ENCODE measurements at places on chromosomes 12 and 14. TPM values are rescaled to one million over a fixed set of nuclear protein-coding genes. Genes with fewer than 3 reads are reported as not detected.

- DNase-seq = no peak
These were observed 169.4 kb downstream of the DACT1 start for GRCh38 chr14:58807191-58807590.

DNA sequence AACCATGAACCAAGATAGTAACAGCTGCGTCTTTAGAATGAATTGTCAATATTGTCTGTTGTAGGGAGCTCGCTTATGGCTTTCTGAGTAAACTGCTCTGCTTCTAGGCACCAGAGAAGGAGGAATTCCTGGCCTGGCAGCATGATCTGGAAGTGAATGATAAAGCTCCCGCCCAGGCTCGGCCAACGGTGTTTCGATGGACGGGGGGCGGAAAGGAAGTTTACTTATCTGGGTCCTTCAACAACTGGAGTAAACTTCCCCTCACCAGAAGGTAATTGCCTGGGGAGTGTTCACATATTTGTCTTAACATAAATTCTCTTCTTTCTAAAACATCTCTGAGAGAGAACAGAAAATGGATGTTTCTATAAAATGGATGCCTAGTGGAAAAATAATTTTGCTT is 4.3 kb downstream of the PRKAB1 start:
- DNase-seq = no peak

DNA sequence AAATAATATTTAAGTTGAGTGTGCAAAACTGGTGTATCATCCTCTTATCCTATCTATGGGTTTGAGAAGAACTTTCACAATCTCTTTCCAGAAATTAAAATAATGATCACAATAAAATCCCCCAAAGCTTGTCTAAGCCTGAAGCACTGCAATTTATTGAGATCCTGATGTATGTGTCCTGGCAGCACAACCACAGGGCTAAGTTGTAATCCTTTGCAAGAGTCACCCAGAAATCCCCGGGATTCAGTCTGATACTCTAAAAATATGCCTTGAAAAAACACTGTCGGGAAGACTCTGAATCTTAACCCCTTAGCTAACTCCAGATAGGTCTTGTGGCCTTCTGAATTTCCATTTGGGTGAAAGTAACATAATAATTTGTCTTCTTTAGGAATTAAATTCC is 40.3 kb upstream of the STXBP6 start:
- no peak for DNase-seq

GRCh38 chr12:2169940-2170339 is 117.2 kb downstream of the CACNA1C start:
- DNase-seq = no peak

- no peak for DNase-seq
These were observed 470.9 kb upstream of the STXBP6 start for GRCh38 chr14:25520821-25521220.

GRCh38 chr14:100586403-100587085 is 673 bp downstream of the BEGAIN start:
- no peak for DNase-seq

- DNase-seq = no peak
These were observed 5.1 kb upstream of the ENDOU start for GRCh38 chr12:47730341-47730744.

GRCh38 chr12:105713606-105714305 is 383.3 kb downstream of the C12orf75 start:
- DNase-seq = peak; percentile 26

DNA sequence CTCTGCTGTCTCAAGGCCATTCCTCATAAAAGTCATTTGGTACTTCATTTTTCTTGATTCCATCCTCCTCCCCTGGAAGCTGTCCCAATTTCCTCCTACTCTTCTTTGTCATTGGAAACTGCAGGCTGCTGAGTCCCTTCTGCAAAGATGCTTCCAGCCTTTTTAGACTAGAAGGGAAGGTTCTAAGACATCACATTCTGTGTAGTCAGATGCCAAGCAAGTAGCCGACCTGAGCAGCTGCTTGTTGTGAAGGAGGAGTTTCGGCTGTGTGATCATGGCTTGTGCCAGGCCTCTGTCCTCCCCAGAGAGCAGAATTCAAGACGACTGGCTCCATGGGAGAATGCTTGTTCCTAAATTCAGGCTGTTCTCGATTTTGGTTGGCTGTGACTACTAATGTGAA is 8.7 kb downstream of the RFC5 start:
- no peak for DNase-seq

- no peak for DNase-seq
These were observed 170.2 kb downstream of the BCAT1 start for GRCh38 chr12:24778486-24779304.

DNA sequence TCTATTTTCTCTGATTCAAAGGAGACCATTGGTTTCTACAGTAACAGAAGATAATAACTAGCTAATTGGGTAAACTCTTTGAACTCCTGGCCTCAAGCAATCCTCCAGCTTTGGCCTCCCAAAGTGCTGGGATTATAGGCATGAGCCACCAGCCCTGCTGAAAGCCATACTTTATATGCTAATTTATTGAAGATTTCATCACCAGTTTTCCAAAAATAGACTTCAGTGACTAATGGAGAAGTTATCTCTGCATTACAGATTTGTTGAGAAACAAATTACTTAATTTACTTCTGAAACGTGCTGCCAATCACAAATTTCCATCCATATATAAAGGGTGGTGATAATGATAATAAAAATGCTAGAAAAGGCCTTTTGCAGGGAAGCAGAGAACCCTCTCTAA is 1758.1 kb upstream of the SEL1L start:
- no peak for DNase-seq

DNA sequence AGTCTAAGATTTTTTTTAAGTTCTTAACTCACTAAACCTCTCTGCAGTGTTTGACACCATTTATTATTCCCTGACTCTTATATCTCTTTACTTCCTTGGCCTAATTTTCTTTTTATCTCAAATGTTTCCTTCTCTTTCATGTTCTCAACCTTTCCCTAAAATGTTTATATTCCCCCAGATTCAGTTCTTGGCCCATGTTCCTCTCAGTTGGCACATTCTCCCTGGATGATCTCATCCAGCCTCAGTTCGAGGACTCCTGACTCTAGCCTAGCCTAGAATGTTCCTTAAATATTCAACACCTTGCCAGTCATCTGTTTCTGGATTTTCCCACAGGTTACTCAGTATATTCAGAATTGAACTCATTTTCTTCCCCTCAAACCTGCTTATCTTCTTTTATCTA is 81.3 kb downstream of the SCN8A start:
- DNase-seq = no peak

GRCh38 chr12:23830210-23830609 is 119.3 kb downstream of the SOX5 start:
- no peak for DNase-seq

GRCh38 chr12:67299526-67299925 is 30.4 kb downstream of the CAND1 start:
- DNase-seq = no peak

DNA sequence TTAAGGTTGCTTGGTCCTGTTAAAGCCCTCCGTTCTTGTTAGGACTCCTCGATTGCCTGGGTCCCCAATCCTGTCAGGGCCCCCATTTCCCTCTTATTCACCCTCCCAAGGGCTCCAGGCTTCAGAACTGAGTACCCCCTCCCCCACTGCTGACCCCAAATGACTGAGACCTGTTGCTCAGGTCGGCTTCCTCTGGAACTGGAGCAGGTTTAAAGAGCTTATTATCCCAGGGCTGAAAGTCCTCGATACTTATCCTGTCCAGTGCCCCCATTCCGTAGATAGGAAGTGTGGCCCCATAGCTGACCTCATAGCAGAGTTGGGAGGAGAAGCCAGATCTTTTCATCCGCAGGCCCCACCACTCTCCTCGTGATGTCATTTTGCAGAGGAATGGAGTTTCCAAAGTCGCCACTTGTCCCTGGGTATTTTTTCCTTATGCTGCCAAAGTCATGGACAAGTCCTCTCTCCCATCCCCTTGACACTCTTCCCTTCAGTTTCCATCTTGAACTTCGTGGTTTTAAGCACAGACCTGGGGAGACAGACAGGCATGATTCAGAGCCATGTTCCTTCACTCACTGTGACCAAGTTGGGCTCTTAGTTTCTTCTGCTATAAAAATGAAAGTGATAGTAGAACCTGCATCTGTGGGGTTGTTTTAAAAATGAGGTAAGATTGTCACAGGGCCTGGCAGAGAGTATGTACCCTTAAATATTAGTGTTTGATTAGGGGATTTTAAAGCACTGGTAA is 1.2 kb downstream of the USP30 start:
- peak; percentile 3 for DNase-seq

GRCh38 chr12:90484094-90484493 is 470.9 kb downstream of the CCER1 start:
- DNase-seq = no peak

GRCh38 chr12:10722905-10723746 is at the start of gene YBX3:
YBX3 (minus strand) TSS chr12:10723323; CDS start chr12:10723111, 212 bp downstream.
- peak; percentile 74 for DNase-seq

DNA sequence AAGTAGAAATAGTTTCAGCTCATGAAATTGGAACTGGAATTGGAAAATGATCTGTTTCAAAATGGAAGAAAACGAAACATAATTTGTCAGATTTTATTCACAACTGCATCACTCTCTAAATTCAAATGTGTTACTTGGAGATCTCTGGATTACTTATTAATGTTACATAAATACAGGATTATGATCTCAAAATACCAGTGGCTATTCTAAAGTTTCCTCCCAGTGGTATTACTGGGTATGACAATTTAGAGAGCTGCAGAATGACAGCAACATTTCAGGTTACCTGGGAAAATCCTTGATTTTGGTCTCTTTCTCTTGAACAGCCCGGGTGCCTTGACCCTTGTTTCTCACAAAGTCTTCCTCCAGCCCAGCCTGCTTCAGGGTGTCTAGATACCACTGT is 14.2 kb downstream of the FAM161B start:
- no peak for DNase-seq

DNA sequence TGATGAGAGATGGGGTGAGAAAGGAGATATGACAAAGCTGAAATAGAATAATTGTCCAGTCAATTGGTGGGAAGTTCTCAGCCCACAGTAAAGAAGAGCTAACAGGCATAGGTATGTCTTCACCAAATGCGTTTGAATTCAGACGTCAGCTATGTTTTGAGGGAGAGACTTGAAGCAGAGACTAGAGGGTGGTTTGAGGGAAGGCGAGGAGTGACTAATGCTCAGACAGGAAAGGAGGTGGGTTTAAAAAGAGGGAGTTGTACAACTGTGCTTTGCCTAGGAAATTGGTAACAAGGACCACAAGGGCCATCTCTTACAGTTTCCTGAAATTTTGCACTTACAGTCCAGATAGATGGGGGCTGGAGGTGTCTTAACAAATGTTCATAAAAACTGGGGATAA is 6.4 kb downstream of the JKAMP start:
- DNase-seq = no peak

GRCh38 chr12:108131035-108131434 is 1.9 kb downstream of the WSCD2 start:
- no peak for DNase-seq

DNA sequence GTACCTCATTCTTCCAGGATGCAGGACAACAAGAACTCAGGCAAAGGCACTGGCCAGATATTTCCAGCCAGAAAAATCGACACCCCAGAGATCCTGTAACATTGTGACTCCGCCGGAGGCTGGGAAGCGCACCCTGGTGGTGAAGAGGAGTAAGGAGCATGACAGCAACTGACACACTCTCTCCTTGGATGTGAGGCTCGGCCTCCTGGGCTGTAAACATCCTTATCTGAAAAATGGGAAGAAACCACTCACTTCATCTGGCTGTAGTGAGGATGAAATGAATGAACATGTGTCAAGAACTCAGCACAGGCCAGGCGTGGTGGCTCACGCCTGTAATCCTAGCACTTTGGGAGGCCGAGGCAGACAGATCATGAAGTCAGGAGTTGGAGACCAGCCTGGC is 27.5 kb downstream of the TCHP start:
- no peak for DNase-seq

- no peak for DNase-seq
These were observed 24.9 kb downstream of the PPM1A start for GRCh38 chr14:60273956-60274355.

GRCh38 chr12:57518920-57519795 is 1.2 kb downstream of the DDIT3 start:
- DNase-seq = peak; percentile 18

- no peak for DNase-seq
These were observed 121.0 kb downstream of the LRRIQ1 start for GRCh38 chr12:85157035-85157603.

- no peak for DNase-seq
These were observed 66.4 kb downstream of the ATXN2 start for GRCh38 chr12:111532751-111533150.

DNA sequence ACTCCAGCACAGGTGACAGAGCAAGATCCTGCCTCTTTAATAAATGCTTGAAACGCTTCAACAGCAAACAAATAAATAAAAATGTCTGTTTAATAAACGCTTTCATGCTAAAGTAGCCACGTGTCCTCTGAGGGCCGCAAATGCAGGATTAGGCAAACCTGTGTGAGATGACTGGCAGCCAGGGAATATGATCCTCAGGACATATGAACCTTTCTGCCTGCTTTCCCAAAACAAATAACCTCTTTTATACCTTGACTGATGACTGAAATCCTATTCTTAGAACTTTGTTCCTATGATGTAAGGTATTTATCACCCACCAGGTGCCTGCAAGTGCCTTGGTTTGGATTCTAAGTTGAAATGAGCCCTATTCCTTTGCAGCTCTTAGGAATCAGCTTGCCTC is 14.5 kb upstream of the FLVCR2 start:
- no peak for DNase-seq

- DNase-seq = no peak
These were observed 28.3 kb upstream of the BCDIN3D start for GRCh38 chr12:49871263-49871561.

DNA sequence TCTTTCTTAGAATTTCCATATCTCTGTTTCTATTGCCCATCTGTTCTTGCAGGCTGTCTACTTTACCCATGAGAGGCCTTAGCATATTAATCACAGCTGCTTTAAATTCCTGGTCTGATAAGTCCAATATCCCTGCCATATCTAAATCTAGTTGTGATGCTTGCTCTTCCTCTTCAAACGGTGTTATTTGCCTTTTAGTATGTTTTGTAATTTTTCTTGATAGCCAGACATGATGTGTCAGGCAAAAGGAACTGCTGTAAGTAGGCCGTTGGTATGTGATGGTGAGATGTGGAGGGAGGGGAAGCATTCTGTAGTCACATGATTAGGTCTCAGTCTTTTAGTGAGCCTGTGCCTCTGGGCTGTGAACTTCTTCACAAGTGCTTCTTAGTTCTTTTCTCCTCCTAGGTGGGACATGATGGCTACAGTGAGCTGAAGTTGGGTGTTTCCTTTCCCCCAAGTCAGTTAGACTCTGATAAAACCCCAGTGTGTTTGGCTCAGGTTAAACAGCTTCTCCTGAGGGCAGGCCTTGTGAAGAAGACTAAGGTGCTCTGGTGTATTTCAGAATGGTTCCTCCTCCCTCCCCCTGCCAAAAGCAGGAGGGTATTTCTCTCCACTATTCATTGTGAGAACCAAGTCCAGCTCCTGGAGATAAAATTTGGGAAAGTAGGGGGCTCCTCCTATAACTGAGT is 195.9 kb upstream of the PARP11 start:
- no peak for DNase-seq

The PGF gene
- total RNA-seq = 23.0 TPM

The DNAI7 gene
- 6.0 TPM for total RNA-seq

The GOLGA3 gene
- total RNA-seq = 50.4 TPM

The KCNA1 gene
- total RNA-seq = 21.8 TPM

The ITGA7 gene
- total RNA-seq = 34.4 TPM

The SLC8A3 gene
- 11.1 TPM for total RNA-seq

The CBX5 gene
- 134 TPM for total RNA-seq

The CYP27B1 gene
- total RNA-seq = 0.72 TPM

The GSC gene
- 0.99 TPM for total RNA-seq

The RIPK3 gene
- 1.4 TPM for total RNA-seq

The ENDOU gene
- total RNA-seq = 0.50 TPM

The EEF1AKMT3 gene
- total RNA-seq = 6.1 TPM

The GUCY2C gene
- not detected for total RNA-seq

The RTL1 gene
- total RNA-seq = 0.44 TPM

The NID2 gene
- 270 TPM for total RNA-seq

The BCAT1 gene
- total RNA-seq = 51.6 TPM

The KRT6C gene
- total RNA-seq = not detected

The PLXNC1 gene
- 58.2 TPM for total RNA-seq

The LGR5 gene
- 1.6 TPM for total RNA-seq
